ENCODE measurements at places on chromosomes 4 and X.

GRCh38 chrX:123324625-123325024 lies 140.5 kb downstream of the GRIA3 start:
- DNase-seq: no peak

GRCh38 chr4:186825069-186825468 lies 101.4 kb upstream of the FAT1 start:
- DNase-seq: no peak

GRCh38 chrX:1165535-1166196 lies 46.8 kb downstream of the CRLF2 start:
- no peak for DNase-seq

DNA sequence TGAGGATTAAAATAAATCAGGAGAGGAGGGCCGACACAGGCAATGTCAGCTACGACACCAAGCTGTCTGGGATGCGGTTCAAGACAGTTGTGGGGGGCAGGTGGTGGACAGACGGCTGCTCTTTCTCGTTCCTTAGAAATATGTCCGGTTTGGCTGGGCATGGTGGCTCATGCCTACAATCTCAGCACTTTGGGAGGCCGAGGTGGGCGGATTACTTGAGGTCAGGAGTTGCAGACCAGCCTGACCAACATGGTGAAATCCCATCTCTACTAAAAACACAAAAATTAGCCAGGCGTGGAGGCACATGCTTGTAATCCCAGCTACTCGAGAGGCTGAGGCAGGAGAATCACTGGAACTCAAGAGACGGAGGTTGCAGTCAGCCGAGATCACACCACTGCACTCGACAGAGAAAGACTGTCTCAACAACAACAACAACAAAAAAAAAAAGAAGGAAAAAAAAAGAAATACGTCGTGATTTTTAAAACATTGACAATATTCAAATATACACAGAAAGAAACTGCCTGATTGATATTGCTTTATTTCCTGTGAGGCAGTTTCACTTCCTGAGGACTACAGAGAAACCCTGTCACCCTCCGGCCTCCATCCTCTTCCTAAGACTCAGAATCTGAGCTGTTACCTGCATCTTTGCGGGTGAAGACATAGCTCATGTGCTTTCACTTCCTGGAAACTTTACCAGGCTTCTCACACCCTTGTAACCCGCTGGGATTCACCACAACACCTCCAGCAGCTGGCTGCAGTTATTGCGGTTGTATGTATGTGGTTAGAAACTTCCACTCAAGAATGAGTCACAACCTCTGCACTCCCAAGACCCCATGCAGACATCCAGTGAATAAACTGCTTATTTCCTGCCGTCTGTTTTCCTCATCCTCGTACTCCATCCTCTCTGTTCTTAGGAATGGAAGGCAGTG lies 63.8 kb upstream of the STS start:
- DNase-seq: no peak

- DNase-seq: no peak
These were observed 162.7 kb upstream of the SLC7A11 start for GRCh38 chr4:138404801-138405200.

GRCh38 chr4:7396186-7396910 lies 38.4 kb downstream of the PSAPL1 start:
- DNase-seq: no peak

- no peak for DNase-seq
These were observed 12.8 kb downstream of the ZFP42 start for GRCh38 chr4:188008377-188008776.

- no peak for DNase-seq
These were observed 246.0 kb upstream of the HHIP start for GRCh38 chr4:144399927-144400326.

DNA sequence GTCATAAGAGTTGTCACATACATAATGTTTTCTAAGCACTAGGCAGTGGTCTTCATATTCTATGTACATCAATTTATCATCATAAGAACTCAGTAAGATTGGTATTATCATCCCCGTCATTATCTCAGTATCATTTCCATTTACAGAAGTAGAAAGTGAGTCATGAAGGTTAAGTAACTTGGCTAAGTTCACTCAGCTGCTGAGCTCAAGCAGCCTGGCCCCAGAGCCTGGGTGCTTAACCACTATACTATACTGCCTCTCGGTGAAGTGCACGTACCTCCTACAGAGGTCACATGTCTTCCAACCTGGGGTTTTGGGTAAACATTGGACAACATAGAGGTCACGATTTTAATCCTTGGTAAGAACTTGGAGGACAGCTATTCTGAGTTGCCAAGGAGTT lies 161.5 kb upstream of the GATB start:
- DNase-seq: no peak

DNA sequence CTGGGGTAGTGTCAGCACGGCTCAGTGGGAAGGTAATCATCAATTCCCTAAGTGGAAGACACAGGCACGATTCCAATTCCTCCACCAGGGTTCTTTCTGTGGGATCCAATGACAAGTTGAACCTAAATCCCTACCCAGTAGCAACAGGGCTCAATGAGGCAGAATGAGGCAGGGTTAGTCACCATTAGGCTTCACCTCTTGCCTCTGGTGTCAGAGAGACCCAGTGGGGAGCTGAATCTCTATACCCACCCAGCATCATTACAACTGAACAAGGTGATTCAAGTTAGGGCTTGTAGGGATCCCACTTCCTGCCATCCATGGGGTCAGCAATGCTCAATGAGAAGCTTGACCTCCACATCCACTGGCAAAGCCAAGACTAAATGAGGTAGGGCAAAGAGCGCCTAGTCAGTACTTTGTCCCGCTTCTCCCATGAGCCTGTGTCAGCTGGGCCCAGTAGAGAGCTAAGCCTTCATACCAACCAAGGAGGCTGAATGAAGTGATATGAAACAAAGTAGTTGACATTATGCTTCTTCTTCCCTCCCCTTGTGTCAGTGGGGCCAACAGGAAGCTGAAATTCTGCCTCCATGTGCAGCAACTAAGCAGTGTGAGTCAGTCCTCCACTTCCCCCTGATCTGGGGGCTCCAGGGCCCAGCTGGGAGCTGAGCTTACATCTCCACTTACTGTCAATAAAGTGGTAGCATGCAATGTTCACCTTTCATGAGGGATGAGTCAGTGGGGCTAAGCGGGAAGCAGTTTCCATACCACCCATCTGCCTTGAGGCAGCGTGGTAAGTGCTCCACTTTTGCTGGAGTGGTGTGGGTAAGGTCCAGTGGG lies 36.4 kb upstream of the RBM41 start:
- no peak for DNase-seq

DNA sequence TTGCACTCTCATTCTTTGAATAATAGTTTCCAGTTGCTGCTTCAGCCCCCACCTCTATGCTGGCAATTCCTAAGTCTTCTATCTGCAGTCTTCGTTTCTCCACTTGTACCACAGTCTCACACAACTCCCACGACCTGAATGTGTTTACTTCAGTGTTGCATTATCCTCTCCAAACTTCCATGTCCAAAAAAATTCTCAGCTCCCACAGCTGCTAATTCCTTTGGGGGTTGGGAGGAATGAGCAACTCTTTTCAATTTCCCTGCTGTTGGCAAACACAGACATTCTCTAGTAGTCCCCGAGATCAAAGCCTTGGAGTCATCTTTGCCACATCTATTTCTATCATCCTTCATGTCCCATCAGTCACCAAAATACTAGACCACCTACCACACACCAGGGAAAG lies 14.4 kb upstream of the CDS1 start:
- DNase-seq: no peak

DNA sequence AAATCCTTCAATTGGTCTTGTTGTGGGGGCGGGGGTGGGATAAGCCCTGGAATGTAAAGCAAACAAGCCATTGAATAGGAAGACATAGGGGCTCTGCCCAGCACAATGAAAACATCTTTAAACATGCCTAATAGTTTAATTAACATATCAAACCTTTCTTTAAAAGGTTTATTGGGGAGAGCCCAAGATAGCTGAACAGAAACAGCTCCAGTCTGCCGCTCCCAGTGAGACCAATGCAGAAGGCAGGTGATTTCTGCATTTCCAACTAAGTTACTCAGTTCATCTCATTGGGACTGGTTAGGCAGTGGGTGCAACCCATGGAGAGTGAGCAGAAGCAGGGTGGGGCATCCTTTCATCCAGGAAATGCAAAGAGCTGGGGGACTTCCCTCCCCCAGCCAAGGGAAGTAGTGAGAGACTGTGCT lies 327.2 kb upstream of the CNKSR2 start:
- DNase-seq: no peak

All from cortex of kidney (tissue), 1 donor.